ENCODE measurements at places on chromosomes 6 and 20.

DNA sequence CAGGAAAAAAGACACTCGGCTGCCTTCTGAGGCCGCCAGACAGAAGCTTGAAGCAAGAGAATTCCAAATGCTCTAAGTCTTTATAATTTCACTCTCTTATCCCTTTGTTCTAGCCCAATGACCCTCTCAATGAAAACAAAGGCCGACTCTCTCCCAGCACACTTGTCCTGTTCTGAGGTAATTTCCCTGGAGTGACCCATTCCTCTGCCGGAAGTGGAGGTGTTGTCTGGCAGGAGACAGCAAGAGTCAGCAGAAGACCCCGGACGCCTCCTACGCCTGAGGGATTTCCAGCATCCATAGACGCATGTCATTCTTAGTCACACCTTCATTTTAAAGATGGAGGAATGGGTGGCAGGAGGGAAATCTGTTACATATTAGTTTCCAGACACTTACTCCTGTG lies 110.3 kb downstream of the SOD2 start:
- peak; percentile 14 for DNase-seq

DNA sequence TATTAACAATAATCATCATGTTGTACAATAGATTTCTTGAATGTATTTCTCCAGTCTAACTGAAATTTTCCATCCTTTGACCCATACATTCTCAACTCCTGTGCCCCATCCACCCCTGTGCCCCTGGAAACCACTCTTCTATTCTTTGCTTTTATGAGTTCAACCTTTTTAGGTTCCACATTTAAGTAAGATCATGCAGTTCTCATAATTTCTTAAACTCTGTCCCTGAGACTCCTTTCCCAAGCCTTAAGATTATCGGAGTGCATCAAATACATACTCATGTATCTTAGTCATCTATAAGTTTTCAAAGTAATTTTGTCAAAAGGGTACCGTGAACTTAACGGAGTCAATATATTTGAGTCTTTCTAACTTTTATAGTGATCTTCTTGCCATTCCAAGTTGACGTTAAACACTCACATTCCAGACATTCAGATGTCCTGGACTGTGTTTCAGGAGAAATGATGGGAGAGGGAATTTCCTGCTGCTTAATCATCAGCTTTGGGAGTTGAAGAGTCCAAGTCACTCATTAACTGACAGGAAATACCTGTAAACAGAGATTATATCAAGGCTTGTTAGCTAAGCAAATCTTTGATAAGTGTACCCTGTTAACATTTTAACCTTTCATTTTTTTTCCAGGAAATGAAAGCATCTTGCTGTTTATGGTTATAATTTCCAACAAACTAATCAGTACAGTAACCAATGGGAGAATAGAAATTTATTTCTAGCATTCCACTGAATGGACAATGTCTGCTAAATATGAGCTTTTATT lies 73.3 kb downstream of the ADGRG6 start:
- DNase-seq = no peak

DNA sequence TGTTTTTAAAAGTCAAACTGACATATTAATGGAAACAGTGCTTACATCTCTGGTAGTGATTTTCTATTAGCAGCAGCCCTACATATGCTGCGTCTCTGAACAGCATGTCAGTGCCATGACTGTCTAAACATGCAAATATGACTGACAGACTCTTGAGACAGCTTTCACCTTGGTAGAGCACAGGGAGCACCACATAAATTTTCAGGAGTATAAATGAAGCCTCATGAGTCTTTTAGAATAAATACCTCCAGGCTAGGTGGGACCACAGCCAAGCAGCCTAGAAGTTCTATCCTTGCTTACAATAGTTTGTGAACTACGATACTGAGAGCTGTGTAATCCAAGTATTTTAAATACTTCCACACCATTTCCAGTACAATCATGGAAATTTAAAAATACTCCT lies 410.7 kb upstream of the RUNX2 start:
- DNase-seq = no peak

DNA sequence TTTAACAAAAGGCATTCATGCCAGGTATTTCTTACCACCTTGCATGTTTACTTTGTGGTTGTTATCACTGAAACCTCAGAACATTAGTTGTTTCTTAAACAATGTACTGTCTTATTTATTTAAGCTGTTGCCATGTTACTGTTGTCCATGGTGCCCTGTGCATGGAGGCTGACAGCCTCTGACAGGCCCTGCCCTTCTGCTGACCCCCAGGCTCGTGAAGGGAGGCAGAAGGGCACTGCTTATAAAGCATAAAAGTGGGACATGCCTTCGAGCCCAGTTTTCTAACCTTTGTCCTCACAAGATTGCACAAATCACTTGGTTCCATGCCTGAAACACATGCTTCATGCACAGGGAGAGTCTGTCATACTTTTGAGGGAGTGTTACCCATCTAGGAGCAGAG lies 46.7 kb upstream of the CLIC5 start:
- peak; percentile 4 for DNase-seq

DNA sequence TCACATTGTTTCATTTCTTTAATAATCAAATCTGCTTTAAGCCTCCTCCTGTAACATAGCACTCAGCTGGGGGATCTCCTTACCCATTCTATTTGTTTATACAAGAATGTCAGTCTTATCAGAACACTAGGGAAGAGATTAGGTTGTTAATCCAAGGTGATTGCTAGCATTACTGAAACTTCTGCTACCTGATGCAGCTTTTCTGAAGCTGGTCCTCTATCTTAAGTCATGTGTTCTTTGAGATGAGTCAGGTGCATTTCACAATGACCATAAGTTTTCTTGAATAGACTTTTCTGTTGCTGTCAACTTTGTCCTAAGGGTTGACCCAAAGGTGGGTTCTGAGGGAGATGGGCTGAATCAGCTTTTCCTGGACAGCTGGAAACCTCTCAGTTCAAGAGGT lies 60.7 kb upstream of the SYNCRIP start:
- no peak for DNase-seq

DNA sequence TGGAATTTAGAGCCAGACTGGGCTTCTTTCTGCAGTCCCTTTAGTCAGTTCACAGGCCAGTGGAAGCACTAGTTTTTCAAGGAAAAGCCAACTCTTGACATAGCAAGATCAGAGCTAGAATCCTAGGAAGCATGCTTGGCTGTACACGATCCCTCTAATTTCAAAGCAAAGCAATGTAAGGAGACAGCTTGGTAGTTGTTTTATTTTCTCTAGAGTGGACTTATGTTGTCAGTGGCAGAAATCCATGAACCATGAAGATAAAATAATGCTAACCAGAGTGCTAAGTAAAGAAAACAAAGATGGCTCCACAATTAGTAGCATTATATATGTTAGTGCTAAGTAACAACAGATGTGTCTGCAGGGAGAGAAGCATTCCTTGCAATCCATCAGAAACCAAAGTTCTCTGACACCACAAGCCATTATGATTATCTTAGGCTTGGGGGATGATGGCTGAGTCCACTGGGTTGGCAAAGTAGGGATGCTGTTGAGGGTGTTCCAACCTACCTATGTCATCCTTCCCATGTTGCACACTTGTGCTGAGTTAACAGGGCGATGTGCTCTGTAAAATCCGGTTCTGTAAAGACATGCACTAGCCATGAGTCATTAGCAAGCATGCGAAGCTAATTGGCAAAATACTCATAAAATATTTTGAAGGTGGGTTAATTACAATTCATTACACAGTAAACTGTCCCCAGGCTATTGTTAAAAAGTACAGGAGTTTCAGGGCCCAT lies 115.2 kb downstream of the BMP2 start:
- no peak for DNase-seq

DNA sequence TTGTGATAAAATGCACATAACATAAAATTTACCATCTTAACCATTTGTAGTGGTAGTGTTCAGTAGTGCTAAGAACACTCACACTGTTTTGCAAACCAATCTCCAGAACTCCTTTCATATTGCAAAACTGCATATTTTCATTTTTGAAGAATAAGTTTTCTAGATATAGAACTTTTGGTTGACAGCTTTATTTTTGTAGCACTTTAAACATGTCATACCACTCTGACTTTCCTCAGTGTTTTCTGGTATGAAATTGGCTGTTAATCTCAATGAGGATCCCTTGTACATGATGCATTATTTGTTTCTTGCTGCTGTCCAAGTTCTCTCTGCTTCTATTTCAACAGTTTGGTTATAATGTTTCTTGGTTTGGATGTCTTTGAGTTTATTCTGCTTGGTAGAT lies 45.1 kb upstream of the MICB start:
- no peak for DNase-seq

- no peak for DNase-seq
These were observed 450.1 kb downstream of the GJA1 start for GRCh38 chr6:121885399-121886152.

DNA sequence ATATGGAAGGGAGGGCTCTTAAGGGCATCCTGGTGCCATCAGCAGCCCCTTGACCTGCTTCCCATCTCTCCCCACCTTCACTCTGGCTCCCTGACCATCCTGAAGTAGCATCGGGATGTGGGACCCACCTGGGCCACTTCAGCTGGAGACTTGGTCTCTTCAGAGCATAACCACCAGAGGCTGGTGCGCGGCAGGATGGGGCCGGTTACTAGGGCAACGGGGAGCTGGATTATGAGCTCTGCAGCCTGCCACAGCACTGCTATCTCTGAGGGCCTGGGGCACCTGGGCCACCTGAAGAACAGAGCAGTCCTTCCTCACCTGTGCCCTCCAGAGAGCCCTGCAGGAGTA lies 79.7 kb downstream of the SYNJ2 start:
- no peak for DNase-seq

GRCh38 chr6:54085541-54085940 lies 25.7 kb upstream of the MLIP start:
- no peak for DNase-seq

DNA sequence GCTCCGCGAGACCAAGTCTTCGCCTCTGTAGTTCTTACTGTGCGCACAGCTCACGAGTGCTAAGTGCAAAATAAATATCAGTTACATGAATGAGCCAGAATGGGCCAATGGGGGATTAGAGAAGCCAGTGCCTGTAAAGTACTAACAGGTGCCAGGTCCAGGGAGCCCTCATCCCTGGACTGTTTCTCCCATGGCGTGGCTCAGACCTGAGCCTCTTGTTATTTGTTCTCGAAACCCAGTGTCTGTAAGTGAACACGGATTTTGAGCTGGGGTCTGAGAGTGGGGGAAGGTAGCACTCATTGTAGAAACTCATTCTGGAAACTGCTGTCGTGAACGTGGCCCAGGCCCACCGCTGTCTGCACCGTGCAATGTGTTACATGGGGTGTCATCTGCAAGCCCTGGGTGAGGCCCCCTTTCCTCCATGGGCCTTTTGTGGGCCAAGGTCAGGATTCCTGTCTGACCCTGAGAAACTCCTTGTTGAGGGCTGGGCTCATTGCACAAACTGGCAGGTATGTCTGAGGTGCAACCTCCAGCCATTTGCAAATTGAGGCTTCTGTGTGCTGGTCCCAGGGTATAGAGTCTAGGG lies 154.7 kb downstream of the SYCP2 start:
- no peak for DNase-seq

DNA sequence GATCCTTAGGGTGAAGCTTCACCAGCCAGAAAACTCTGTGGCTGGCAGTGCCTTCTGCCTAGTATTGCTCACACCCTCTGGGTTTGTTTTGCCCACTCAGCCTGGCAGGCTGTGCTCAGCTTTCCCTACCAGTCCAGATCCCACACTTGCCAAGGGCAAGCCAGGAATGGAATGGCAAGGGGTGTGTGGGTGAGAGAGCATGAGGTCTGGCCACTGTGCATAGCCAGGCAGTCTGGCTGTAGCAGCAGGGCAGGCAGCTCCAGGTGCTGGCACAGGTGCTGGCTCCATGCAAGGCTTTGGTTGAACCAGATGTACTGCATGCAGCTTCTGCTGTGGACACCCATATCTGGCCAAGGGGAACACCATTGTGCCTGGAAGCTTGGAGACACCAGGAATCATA lies 1720.3 kb downstream of the HACE1 start:
- no peak for DNase-seq

DNA sequence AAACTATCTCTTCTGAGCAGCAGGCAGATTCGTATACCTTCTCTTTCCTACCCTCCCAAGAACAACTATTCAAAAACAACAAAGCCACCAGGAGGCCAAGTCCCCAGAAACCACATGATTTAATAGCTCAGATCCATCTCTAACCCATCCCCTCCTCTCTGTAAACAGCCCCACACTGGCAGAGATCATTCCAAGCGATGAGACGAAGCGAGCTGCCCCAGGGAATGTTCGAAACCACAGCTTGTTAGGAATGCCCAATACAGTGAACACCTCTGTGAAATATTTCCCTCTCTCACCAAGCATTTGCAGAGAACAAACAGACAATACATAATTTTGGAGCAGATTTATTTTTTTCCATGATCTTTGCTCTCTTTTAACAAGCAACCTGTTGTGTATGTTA lies 231.8 kb downstream of the SOD2 start:
- no peak for DNase-seq

DNA sequence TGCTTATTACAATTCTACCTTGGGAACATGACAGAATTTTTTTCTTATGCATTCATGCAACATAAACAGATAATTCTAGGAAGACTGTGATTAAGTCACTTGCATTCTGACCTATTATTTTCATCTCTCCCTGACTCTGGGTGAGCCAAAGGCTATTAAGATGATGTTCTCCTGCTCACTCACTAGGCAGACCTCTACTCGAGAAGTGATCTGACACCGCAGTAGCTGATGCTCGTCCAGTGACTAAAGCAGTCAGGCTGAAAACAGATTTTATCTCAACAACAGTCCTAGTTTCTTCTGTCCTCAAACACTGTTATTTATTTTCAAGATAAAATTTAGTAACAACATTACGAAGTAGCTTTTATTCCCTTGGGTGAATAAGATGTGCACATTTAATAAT lies 17.3 kb downstream of the NAA20 start:
- DNase-seq = no peak

- DNase-seq = no peak
These were observed 93.6 kb upstream of the CNKSR3 start for GRCh38 chr6:154604119-154604518.

GRCh38 chr6:23705697-23706096 lies 420.3 kb upstream of the NRSN1 start:
- no peak for DNase-seq

DNA sequence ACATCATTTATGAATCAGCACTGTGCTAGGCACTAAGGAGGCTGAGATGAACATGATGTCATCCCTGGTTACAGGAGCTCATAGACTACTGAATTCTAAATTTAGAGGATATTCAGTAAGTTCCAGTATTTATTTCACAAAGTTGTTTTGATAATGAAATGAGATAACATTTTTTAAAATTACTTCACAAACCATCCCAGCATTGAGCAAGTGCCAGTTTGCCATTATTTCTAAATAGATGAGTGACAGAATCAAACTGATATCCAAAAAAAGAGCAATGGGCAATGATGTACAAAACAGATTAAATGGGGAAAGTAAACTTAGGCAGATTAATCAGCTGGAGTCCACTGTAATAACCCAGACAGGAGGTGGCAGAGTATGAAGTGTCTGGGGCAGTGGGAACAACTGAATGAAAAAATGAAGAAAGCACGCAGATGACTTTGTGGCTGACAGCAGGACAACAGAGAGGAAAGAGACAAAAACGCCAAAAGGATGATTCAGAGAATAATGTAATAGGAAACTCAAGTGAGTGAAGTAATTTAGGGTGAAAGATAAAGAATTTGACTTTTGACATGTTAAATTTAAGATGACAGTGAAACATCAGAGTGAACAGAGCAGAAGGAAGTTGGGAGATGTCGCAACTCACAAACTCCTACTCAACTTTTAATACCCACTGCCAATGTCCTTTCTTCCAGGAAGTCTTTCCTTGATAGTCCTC lies 70.2 kb downstream of the RCAN2 start:
- no peak for DNase-seq

GRCh38 chr20:32945710-32946221 lies 58.5 kb downstream of the SUN5 start:
- peak; percentile 17 for DNase-seq

- DNase-seq = no peak
These were observed 48.4 kb downstream of the MTFR2 start for GRCh38 chr6:136201732-136202131.

Data from retina (tissue), 1 donor.